ENCODE measurements at places on chromosomes 1 and 21. TPM values are rescaled to one million over a fixed set of nuclear protein-coding genes. Genes with fewer than 3 reads are reported as not detected.

- DNase-seq, result no peak
These were observed 344.9 kb downstream of the PTPRU start for GRCh38 chr1:29581256-29581655.

- no peak for DNase-seq
These were observed 117.7 kb downstream of the ATG4C start for GRCh38 chr1:62901650-62902049.

DNA sequence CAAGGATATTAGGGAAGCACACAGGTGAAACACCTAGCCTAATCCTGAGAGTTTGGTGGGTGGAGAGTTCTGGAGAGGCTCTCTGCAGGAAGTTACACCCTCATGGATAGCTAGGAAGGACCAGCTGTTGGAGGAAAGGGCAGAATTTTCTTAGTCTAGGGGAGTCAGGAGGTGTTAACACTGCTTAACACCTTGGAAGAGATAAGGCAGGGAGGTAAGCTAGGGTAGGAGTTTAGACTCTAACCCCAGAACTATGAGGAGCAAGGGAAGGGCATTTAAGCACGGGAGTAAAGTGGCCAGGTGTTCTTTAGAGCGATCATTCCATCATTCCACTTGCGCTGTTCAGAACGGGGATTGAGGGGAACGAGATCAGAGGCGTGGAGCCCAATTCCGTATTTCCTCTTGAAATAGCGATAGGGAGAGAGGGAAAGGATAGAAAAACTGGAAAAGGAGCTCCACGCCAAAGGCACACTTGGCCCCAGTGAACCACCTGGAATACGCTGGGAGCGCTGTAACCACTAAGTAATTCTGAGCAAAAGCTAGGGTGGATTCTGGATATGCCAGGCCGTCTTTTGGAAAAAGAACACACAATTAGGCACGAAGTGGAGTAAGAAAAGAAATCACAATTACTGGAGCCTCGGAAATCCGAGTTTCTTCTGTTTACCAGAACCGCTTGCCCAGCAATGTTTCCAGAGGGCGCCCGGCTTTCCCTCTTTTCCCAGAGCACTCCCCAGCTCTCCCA lies 1.5 kb upstream of the GPR137B start:
- DNase-seq, result no peak

- DNase-seq, result no peak
These were observed 40.6 kb upstream of the CYP2J2 start for GRCh38 chr1:59967141-59967697.

DNA sequence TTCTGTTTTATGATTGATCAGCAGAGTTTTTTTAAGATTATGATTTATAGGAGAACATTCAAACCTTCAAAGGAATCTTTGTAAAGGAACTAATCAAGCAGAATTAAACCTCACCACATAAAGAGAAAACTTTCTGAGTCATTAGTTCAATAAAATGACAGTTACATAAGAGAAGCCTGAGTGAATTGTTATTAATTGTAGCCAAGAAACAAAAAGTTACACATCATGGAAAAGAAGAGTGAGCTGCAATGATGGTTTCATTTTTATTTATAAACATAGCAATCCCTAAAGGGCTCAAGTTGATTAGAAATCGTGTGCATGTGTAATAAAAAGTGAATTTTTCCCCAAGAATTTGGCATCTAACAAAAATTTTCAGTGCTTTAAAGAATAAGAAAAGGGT lies 731.4 kb downstream of the LTN1 start:
- no peak for DNase-seq

DNA sequence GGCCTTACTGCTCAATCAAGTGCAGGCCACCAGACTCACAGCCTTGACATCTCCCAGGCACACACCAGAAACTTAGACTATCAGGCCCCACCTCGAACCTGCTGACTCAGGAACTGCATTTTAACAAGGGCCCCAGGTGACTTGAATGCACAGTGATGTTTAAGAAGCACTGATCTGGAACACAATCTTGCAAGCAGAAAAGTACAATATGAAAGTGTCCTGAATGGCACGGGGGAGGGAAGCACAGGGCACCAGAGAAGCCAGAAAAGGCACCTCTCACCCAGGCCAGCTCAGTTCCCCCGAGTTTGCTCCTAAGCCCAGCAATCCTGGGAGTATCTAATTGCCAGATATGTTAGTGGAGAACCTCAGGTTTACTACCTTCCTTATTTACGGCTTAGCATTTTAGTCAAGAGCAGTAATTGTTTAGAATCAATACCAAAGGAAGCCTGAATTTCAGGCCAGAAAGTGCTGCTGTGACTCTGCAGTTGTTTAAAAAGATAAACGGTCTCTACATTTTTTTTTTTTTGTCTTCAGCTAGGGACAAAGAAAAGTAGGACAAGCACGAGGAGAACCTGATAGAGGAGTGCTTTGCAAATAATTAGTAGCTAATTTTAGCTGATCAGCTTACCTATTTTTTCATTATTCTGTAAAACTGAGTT lies 50.9 kb upstream of the CDC42BPA start:
- DNase-seq, result no peak

DNA sequence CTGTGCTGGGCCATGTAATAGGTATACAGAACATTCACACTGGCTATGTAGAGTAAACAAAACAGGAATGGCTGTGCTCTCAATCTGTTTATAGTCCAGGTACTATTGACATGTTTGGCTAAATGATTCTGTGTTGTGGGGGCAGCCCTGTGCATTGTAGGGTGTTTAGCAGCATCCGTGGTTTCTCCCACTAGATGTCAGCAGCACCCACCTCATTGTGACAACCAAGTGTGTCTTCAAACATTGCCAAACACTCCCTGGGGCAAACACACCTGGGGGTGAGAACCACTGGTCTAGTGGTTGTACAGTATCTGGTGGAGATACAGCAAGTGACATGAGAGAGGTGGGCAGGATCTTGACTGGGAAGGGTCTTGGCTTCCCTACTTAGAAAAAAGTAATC lies 80.4 kb upstream of the SPATA6 start:
- DNase-seq, result no peak

GRCh38 chr21:15895142-15896106 lies 165.6 kb downstream of the USP25 start:
- DNase-seq, result no peak

DNA sequence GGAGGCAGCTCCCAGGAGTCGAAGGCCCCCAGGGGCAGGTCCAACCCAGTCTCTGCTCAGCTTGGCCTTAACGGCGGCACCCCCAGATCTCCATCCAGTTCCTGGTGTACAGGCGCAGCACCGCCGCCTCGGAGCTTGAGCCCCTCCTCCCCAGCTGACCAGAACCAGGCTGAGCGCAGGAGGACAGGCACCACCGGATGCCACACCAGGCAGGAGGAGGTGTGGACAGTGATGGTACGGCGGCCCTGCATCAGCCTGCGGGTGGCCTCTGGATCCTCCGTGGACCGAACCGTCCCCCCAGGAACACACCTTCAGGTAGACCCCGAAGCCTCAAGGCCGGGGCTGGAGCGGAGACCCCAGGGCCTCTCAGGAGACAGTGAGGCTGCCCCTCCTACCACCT lies 16.4 kb downstream of the SLC66A1 start:
- no peak for DNase-seq

DNA sequence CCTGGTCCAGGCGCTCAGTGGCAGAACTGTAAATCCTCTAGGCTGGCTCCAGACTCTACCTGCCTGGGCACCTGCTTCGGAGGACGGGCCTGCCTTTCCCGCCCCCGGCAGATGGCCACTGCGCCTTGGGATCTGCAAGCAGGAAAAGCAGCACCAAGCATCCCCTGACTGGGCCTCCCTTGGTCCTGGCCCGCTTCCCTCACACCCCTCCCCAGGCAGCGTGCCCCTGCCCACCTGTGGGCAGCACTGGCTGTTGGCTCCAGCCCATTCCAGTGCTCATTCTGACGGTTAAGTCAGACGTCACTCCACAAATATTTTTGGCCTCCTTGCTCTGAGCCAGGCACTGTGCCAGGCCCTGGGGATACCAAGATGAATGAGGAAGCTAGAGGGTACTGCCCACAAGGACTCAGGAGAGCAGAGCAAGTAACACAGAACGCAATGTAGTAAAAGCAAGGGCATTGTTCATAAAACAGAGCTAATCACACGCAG lies 22.0 kb upstream of the BLACAT1 start:
- no peak for DNase-seq

DNA sequence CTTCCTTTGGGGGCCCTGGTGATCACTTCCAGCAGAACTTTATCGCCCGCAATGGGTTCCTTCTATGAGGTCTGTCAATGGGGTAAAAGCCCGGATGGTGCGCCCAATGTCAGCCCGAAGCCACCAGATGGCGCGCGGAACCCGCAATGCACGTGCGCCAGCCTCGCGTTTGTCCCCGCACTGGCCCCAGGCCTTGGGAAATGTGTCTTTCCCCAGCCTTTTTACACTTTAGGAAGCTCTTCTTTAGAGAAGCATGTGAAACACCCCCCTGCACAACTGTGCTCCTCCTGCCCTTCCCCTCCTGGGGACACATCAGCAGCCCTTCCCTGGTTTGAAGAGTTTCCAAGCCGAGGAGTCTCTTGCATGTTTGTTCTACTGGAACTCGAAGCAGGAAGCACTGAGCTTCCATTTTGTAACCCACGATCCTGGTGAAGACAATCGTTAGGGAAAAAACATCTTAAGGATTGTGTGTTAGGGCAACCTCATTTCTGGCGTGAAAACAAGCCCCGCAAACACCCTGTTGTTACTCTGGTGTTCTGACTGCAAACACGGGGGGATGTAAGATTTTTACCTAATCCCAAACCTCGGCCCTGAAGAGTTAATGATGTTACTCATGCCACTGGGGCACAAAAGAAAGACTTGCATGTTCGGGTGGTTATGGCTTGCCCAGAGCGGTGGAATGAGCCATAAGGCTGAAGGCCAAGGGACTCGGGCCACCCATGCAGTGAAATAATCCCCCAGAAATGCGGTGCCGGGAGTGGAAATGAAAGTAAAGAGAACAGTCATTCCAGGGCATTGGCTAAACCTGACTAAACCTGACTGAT lies 20.4 kb upstream of the TARBP1 start:
- DNase-seq, result peak; percentile 91

GRCh38 chr1:23768733-23769132 lies 9.5 kb upstream of the PITHD1 start:
- DNase-seq, result no peak

- no peak for DNase-seq
These were observed 29.3 kb upstream of the HSD3B1 start for GRCh38 chr1:119477710-119478109.

GRCh38 chr1:61570191-61570590 lies 154.8 kb downstream of the TM2D1 start:
- no peak for DNase-seq

GRCh38 chr1:43975249-43975961 lies 645 bp downstream of the ATP6V0B start:
- DNase-seq, result no peak

- DNase-seq, result no peak
These were observed 199.0 kb downstream of the OLFM3 start for GRCh38 chr1:101797722-101798121.

- DNase-seq, result peak; percentile 49
These were observed 2.2 kb downstream of the TCEA3 start for GRCh38 chr1:23422241-23422877.

- DNase-seq, result no peak
These were observed 480.5 kb downstream of the MATN1 start for GRCh38 chr1:30242722-30243457.

- DNase-seq, result no peak
These were observed 52.7 kb downstream of the TGFB2 start for GRCh38 chr1:218397752-218398339.

GRCh38 chr1:164560121-164560541 lies 1.1 kb downstream of the PBX1 start:
- no peak for DNase-seq

- DNase-seq, result no peak
These were observed 28.5 kb downstream of the SLC37A1 start for GRCh38 chr21:42542196-42542595.

DNA sequence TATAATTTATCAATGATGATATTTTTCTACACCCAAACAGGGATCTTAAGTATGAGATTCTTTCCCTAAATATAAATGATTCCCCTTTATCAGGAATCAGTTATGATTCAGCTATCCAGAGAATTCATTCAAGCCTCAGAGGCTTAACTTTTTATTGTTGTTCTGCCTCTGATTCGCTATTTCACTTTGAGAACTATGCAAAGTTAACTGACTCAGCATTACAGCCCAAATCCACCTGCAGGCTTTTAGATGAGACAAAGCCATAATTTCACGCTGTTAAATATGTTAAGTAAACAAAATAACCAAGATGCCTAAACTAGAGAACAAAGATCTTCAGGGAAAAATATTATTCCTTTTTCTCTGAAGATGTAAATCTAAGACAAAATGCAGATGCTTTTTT lies 8.5 kb downstream of the SCYL3 start:
- DNase-seq, result no peak

DNA sequence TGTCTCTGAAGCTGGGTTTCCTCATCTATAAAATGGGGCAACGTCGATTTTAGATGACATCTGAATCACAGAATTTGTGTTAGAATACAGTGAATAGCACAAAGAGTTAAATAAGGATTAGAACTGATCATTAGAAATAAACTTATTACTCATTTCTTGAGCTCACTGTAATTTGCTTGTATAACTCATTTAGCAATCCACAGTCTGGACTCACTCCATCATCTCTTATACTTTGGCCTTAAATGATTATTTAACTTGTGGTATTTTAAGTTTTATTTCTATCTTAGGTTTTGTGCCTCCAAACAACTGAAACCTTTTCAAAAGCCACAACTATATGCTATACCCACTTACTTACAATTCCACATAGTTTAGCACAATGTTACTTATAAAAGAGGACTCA lies 128.0 kb downstream of the CDC42BPA start:
- no peak for DNase-seq

GRCh38 chr21:27070861-27071670 lies 104.2 kb upstream of the ADAMTS5 start:
- DNase-seq, result no peak

Gene ZFYVE9
- total RNA-seq, result 4.4 TPM

Gene FCRL2
- total RNA-seq, result not detected

Gene RRAGC
- 27.4 TPM for total RNA-seq

Gene TTLL7
- total RNA-seq, result 4.1 TPM

Gene CHD5
- total RNA-seq, result 0.31 TPM

Gene ADCY10
- 0.07 TPM for total RNA-seq

Gene ACTRT2
- total RNA-seq, result not detected

Gene ZYG11A
- total RNA-seq, result 0.72 TPM

Gene CD160
- total RNA-seq, result 0.29 TPM

Gene CCDC181
- not detected for total RNA-seq

Gene THEMIS2
- 81.0 TPM for total RNA-seq

Gene IBA57
- 9.1 TPM for total RNA-seq

Gene HSPB7
- not detected for total RNA-seq

Gene OR2L3
- 0.07 TPM for total RNA-seq

Measured in activated T-cell treated with anti-CD3 and anti-CD28 coated beads, Interleukin-2, amount 50 U/mL, for 72 hours (primary cell).